K562 (cell line): ENCODE measurements at places on chromosomes 7 and 10. TPM values are rescaled to one million over a fixed set of nuclear protein-coding genes. Genes with fewer than 3 reads are reported as not detected.
A peak's percentile ranks its signal among the peaks of the same experiment; 100 is the strongest.

The UTF1 gene
- total RNA-seq = 0.16 and 0.35 TPM in 2 replicates

The AGR2 gene
- 0.66 and 0.98 TPM in 2 replicates for total RNA-seq

The MYPN gene
- total RNA-seq = not detected in 2 replicates

The TLX1 gene
- 0.33 and 0.47 TPM in 2 replicates for total RNA-seq

The BEND7 gene
- total RNA-seq = 8.2 and 10.1 TPM in 2 replicates

The MCM10 gene
- total RNA-seq = 59.4 and 68.1 TPM in 2 replicates

The MMD2 gene
- total RNA-seq = not detected in 2 replicates

The MYL10 gene
- not detected in 2 replicates for total RNA-seq

The GPRIN2 gene
- not detected in 2 replicates for total RNA-seq

The MKX gene
- total RNA-seq = 0.07 TPM in 1 of 2 replicates, not detected in the other

GRCh38 chr10:127310430-127310829, 114.0 kb upstream of the INSYN2A start:
- no peaks in the 10 kb centered on the region for H3K4me1 ChIP-seq
- no peaks in the 10 kb centered on the region for H3K36me3 ChIP-seq
- no peak overlapping the region for H3K27ac ChIP-seq
- no peak for DNase-seq

GRCh38 chr7:39623732-39624441, 515 bp downstream of the RALA start:
- DNase-seq = peak; percentile 29
- no peaks in the 10 kb centered on the region; the same call in 2 of the 3 replicates for H3K36me3 ChIP-seq
- H3K27ac ChIP-seq = peak overlapping the region; percentile 79

DNA sequence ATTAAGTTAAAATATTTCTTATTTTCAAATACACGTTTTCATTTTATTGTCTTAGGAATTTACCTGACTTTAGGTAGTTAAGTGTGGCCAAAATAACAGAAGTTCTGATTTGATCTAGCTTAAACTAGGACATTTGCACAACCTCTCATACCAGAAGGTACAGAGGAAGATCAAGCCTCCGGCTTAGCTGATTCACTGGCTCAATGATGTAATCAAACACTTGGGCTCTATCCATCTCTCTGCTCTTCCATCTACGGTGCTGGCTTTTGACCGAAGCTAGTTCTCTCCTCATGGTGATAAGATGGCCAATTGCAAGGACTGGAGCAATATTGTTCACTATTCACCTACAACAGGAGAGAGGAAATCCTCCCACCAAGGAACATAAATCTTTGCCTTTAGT, 12.2 kb upstream of the HYCC1 start:
- H3K36me3 ChIP-seq = no peaks in the 10 kb centered on the region
- H3K4me3 ChIP-seq = no peak overlapping the region
- no peak for DNase-seq
- no peak overlapping the region for H3K27ac ChIP-seq
- peaks cover 9% of the 10 kb centered on the region; the same call in 2 of the 3 replicates for H3K4me1 ChIP-seq
- H3K27me3 ChIP-seq = no peaks in the 10 kb centered on the region

GRCh38 chr10:58723966-58724365, 211.3 kb downstream of the BICC1 start:
- no peaks in the 10 kb centered on the region for H3K36me3 ChIP-seq
- DNase-seq = no peak
- no peaks in the 10 kb centered on the region for H3K27me3 ChIP-seq
- no peak overlapping the region for H3K27ac ChIP-seq

DNA sequence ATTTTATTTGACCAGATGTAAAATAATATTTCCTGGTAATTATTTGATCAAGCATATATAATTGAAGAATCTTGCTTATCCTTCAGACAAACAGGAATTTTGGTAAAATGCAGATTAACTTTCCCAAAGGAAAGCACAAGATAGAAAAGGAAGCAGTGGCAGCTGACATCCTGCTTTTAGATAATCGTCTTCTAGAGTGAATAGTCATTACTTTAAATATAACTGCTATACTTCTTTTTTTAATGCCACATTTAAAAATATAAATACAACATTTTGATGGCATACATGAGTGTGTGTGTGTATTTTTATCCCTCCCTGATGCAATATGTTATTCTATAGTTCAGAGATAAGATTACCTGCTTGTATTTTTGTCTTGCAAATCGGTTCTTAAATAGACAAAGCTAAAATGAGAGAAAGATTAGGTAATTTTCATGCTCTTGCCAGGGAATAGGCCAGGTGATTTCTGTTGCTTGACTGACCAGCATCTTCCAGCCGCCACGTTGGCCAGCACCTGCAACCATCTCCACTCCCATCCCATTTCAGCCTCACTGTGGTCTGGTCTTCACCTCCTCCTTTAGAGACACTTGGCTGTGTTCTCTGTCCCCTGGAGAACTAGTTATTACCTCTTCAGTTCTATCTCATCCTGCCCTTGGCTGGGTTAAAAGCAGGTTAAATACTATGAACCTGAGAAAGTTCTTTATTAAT, 58.1 kb downstream of the MDFIC start:
- H3K4me3 ChIP-seq = no peak overlapping the region
- H3K27me3 ChIP-seq = no peaks in the 10 kb centered on the region
- no peak for DNase-seq
- H3K36me3 ChIP-seq = no peaks in the 10 kb centered on the region
- H3K4me1 ChIP-seq = no peaks in the 10 kb centered on the region
- no peak overlapping the region for H3K27ac ChIP-seq

GRCh38 chr7:106294334-106294733, 9.6 kb upstream of the NAMPT start:
- H3K27ac ChIP-seq = no peak overlapping the region
- H3K4me3 ChIP-seq = no peak overlapping the region
- no peaks in the 10 kb centered on the region for H3K4me1 ChIP-seq
- H3K27me3 ChIP-seq = no peaks in the 10 kb centered on the region

- no peak overlapping the region for H3K4me3 ChIP-seq
- H3K27me3 ChIP-seq = no peaks in the 10 kb centered on the region
These were observed 39.9 kb upstream of the HECW1 start for GRCh38 chr7:43072530-43072929.

DNA sequence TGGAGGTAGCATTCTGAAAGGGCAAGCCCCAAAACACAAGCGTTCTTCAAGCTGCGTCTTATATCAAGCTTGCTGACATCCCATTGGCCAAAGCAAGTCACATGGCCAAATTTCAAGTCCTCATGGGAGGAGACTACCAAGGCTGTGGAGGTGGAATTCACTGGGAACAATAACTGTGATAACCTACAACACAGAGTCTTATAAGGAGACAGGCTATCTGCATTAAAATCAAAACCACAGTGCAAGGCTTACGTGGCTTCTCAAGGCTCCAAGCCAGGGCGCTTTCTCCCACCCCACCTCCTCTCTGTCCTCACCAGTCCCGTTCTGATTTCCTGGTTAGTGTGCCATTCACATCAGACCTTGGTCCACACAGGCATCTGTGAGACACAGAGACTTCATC, 39.4 kb downstream of the ADRB1 start:
- DNase-seq = no peak
- no peak overlapping the region for H3K4me3 ChIP-seq
- no peaks in the 10 kb centered on the region for H3K27me3 ChIP-seq
- no peaks in the 10 kb centered on the region; the same call in 1 of the 2 replicates for H3K4me1 ChIP-seq
- no peaks in the 10 kb centered on the region for H3K36me3 ChIP-seq
- H3K27ac ChIP-seq = no peak overlapping the region

DNA sequence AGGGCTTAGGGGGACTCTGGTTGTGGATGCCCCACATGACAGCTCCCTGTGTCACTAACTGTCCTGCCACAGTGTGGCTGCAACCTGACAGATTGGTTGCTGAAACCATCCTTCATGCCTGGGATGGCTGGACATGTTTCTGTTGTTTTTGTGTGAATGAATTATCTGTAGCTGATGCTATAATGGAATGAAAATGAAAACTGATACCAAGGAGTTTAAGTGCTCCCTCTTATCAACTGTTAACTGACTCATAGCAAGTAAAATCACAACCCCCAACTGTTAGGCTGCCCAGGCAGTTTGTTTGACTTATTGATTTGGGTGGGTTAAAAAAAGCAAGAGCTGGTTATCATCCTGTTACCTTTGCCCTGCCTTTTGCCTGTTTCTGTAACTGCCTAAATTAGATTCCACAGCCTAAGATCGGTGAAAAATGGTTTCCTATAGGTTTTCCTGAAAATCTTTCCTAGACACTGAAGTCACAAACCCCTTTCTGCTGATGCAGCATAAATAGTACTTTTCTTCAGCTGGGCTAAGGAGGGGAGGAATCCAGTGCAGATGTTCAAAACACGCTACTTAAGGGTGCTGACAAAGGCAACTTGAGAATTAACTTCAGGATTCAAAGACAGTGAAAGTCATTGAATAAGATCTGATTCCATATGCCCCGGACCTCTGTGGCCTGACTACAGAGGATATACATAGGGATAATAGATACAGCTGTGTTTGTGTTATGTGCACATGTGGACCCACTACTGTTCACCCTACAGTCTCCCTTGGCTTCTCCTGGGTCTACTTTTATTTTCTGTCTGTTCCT, 5.7 kb downstream of the FRAT2 start:
- H3K36me3 ChIP-seq = peaks cover 27% of the 10 kb centered on the region

GRCh38 chr10:102504976-102505300, 1.2 kb downstream of the SUFU start:
- no peak for DNase-seq
- no peaks in the 10 kb centered on the region for H3K27me3 ChIP-seq

DNA sequence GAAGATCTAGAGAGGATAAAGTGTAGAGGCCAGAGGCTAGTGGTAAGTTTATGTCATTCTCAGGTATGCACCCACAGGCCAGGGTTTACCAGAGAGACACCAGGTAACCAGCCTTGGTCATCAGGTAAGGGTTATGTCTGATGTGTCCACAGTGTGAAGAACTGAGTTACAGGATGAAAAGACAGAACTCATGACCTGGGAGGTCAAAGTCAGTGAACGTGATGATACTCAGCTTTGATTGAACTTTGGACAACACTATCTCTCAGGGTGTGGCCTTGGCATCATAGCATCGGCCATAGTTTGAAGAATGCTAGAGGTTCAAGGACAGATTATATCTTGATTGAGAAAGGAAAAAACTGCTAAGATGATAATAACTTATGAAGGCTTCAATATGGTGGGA, 37.5 kb downstream of the MGAM start:
- H3K4me3 ChIP-seq = no peak overlapping the region
- no peaks in the 10 kb centered on the region for H3K27me3 ChIP-seq
- H3K4me1 ChIP-seq = no peaks in the 10 kb centered on the region
- H3K27ac ChIP-seq = no peak overlapping the region
- no peak for DNase-seq

DNA sequence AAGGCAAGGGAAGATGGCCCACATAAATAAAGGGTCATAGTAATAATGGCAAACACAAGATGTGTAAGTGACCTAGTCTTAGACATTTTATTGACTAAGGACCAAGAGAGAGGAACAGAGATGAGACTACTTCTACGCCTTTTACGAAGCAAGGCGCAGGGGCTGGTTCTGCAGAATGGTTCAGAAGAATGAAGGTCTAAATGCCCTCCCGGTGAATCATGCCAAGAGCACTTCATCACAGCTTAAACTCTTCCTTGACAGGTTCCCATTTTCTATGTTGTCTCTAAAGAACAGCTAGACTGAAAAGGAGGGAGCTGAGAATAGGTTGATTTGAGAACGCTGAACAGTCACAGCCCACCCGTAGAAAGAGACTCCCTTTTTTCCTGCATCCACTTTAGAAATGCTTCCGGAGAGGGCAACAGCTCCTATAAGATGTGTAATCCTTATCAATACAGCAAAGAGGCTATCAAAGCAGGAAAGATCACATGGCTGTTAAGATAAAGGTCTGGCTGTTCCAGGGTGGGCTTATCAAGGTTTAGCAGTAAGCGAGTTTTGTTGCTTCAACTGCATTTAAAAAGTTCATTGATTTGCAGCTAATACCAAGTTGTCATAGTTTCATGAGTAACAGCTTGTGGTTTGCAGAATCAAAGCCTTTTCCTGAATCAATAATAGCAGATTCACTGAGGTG, 93.4 kb upstream of the AUTS2 start:
- no peak for DNase-seq
- no peak overlapping the region for H3K4me3 ChIP-seq
- H3K36me3 ChIP-seq = no peaks in the 10 kb centered on the region

GRCh38 chr10:83995738-83996331, 143.5 kb upstream of the GHITM start:
- H3K4me3 ChIP-seq = no peak overlapping the region
- no peaks in the 10 kb centered on the region for H3K4me1 ChIP-seq
- no peaks in the 10 kb centered on the region for H3K36me3 ChIP-seq
- no peaks in the 10 kb centered on the region for H3K27me3 ChIP-seq
- H3K27ac ChIP-seq = no peak overlapping the region

- H3K4me3 ChIP-seq = no peak overlapping the region
- no peak for DNase-seq
These were observed 97.5 kb downstream of the PFKFB3 start for GRCh38 chr10:6300106-6300783.

DNA sequence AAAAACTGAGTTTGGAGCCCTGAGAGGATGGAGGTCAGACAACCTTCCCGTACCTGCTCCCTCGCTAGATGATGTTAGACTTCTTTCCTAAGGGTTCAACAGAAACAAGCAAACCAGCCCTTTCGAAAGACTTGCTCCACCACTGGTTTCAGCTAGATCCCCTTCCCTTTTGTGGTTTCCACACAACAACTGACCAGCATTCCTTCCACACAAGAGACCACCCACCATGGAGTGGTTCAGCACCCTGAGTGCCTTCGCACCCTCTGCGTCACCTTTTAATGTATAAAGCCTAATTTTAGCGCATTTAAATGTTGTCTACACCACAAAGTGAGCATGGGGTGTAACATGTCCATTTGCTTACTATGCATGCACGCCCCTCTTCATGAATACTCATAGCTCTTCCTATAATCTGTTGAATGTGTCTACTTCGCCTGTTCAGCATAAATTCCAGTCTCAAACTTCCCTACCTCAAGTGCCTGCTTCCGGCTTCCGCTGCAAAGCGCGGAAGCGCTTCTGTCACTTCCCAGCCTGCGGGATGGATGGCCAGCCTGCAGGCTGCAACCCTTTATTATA, 69.0 kb downstream of the TACC2 start:
- H3K4me3 ChIP-seq = no peak overlapping the region
- no peaks in the 10 kb centered on the region for H3K36me3 ChIP-seq
- peaks cover 2% of the 10 kb centered on the region; the same call in 1 of the 3 replicates for H3K27me3 ChIP-seq
- no peak for DNase-seq
- H3K4me1 ChIP-seq = no peaks in the 10 kb centered on the region; the same call in 1 of the 2 replicates

DNA sequence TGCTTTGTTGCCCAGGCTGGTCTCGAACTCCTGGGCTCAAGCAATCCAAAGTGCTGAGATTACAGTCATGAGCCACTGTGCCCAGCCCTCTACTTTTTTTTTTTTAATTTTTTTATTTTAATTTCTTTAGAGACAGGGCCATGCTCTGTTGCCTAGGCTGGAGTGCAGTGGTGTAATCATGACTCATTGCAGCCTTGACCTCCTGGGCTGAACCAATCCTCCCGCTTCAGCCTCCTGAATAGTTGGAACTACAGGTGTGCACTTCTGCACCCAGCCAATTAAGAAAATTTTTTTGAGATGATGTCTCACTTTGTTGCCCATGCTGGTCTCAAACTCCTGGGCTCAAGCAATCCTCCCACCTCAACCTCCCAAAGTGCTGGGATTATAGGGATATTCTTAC, 528.6 kb downstream of the GATA3 start:
- no peaks in the 10 kb centered on the region for H3K4me1 ChIP-seq
- no peaks in the 10 kb centered on the region for H3K27me3 ChIP-seq
- no peak for DNase-seq
